ENCODE measurements at places on chromosomes 3 and 15.

DNA sequence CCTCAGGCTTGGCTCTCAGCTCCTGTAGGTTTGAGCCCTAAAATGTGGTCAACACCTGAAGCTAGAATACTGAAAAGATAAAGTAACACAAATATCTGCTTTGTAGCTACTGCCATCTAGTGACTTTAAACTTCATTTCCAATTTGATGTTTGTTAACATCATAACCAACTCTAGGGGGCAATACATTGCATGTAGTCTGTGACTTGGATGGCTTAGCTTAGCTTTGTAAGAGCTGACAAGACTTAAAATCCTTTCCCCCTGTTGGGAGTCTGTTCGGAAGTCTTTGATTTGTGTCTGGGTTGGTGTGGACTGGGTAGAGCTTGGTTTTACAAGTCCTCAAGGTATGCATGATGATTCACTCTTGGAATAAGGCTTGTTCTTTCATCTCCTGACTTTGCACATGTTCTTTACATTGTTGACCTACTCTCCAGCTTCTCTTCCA, 51.7 kb downstream of the SCN11A start:
- DNase-seq, result no peak

GRCh38 chr3:19171794-19172193, 23.5 kb downstream of the KCNH8 start:
- DNase-seq, result no peak

DNA sequence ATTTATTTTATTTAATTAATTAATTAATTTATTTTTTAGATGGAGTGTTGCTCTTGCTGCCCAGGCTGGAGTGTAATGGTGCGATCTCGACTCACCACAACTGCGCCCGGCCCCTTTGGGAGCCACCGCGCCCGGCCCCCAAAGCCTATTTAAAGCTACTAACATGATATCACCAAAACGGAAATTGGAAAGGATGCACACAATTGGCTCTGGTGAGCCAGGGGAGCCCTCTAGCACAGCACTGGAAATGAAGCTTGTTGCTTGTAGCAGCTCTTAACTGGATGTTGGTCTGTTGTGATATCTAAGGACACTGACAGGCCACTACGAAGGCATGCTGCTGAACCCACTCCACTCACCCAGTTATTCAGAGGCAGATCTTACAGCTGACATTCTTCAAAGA, 104.5 kb downstream of the IGF2BP2 start:
- DNase-seq, result no peak

GRCh38 chr3:55405436-55405835, 81.7 kb downstream of the WNT5A start:
- DNase-seq, result no peak

- DNase-seq, result no peak
These were observed 29.0 kb upstream of the SLC2A2 start for GRCh38 chr3:171055336-171056178.

GRCh38 chr3:110944782-110945181, 126.8 kb upstream of the NECTIN3 start:
- DNase-seq, result no peak

DNA sequence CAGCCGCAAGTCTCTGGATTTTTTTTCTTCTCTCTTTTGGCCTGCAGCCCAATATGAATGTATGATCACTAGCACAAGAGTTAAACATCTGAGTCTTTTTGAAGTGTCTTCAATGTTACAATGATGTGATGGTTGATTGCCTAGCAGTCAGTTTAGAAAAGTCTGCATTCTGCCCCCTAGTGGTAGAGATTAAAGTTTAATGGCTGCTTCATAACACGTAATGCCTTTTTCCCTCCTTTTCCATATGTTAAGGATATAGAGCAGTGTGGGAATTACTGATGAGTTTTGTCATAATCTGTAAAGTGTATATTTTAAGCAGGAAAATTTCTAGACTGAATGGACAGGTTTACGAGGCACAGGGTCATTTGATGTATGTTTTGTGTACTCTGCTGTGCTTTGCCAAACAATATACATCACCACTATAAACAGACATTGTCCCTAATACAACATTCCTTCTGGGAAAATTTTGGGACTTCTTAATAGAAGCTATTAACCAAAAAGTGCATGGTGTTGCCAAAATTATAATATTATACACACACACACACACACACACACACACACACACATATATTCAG, 1038.5 kb upstream of the NR2F2 start:
- no peak for DNase-seq

GRCh38 chr3:152321955-152322377, 53.2 kb downstream of the MBNL1 start:
- no peak for DNase-seq

GRCh38 chr15:81024265-81024872, 23.6 kb downstream of the TLNRD1 start:
- no peak for DNase-seq

GRCh38 chr15:68618908-68619698, 40.3 kb downstream of the CORO2B start:
- no peak for DNase-seq

DNA sequence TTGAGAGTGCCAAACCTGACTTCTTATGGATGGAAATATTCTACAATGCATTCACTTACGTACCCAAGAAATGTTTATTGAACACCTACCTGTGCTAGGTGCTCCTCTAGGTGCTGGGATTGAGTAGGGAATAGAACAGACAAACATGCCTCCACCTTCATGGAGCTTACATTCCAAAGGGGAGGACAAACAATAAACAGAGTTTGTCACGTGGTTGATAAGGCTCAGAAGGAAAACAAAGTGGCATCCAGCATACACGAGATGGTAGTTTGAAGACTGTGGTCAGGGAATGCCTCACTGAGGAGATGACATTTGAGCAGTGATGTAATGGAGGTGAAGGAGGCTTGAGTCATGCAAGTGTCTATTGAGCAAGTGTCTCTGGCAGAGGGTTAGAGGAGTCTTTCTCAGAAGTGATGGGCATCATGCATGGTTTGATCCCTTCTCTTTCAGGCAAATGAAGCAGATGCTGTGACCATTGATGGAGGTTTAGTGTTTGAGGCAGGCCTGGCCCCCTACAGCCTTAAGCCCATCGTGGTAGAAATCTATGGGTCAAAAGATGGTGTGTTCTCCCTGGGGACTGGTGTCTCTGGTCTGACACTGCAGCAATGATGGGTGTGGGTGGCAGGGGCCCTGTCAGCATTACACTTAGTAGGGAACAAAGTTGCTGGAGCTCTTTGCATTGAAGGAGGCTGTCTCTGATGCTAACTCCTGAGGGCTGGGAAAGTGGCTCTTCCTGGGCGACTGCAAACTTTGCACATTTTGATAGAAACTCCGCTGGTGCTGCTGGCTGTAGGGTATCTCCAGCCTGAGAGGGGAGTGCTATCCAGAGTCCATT, 29.7 kb upstream of the TOPBP1 start:
- no peak for DNase-seq

DNA sequence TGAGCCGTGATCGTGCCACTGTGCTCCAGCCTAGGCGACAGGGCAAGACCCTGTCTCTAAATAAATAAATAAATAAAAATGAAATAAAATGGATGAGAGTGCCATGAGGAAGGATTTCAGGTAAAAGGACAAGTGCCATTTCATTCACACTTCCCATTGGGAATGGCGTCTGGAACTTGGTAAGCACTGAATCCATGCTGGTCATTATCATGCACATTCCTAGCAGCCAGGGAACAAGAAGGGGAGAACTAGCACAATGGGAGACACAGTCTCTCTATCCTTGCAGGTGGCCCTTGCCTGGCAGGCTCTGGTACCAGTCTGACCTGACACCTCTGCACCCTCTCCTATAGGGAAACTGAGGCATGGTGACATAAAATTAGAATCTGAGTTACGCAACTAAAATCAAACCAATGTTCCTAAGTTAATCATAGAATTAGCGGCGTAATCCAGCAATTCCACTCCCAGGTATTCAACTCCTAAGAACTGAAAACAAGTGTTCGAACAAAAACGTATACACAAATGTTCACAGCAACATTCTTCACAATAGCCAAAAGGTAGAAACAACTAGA, 70.8 kb upstream of the MFGE8 start:
- DNase-seq, result no peak

DNA sequence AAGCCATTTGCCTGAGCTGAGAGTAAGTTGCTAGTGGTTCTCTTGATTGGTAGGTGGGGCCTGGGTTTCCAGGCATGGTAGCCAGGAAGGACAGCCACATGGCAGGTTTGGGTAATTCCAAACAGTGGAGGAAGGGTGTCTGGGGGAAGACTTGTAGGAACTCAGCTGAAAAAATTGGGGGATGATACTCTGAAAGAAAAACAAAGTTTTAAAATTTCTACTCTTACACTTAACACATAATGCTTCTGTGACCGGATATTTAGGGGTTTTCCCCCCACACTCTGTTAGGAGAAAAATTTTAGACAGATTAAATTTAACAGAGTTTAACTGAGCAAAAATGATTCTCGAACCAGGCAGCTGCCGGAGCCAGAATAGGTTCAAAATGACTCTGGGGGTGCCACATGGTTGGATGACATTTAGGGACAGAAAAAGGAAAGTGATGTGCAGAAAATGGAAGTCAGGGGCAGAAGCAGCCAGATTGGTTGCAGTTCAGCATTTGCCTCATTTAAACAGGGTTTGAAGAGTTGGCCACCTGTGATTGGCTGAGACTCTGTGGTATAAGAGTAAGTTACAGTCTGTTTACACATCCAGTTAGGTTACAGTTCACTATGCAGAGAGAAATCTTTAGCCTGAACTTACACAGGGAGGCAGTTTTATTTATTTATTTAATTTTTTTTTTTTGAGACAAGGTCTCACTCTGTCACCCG, 8.1 kb downstream of the B2M start:
- DNase-seq, result no peak

GRCh38 chr3:169118666-169119370, 544.7 kb downstream of the MECOM start:
- DNase-seq, result no peak

DNA sequence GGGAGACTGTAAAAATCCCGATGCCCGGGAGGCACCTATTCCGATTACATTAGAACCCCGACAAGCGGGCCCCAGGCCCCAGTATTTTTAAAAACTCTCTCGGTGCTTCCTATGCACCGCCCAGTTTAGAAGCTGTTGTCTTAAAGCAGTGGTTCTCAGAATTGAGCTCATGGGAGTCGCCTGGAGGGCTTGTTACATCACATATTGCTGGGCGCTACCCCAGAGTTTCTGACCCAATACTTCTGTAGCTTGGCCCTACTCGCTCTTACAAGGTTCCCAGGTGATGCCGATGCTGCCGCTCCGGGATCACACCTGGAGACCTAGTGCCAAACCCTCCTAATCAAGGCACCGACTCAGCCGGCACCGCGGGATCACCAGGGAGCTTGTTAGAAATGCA, 35.2 kb downstream of the CPN2 start:
- no peak for DNase-seq
